ENCODE measurements at places on chromosomes 12 and 14. TPM values are rescaled to one million over a fixed set of nuclear protein-coding genes. Genes with fewer than 3 reads are reported as not detected.

DNA sequence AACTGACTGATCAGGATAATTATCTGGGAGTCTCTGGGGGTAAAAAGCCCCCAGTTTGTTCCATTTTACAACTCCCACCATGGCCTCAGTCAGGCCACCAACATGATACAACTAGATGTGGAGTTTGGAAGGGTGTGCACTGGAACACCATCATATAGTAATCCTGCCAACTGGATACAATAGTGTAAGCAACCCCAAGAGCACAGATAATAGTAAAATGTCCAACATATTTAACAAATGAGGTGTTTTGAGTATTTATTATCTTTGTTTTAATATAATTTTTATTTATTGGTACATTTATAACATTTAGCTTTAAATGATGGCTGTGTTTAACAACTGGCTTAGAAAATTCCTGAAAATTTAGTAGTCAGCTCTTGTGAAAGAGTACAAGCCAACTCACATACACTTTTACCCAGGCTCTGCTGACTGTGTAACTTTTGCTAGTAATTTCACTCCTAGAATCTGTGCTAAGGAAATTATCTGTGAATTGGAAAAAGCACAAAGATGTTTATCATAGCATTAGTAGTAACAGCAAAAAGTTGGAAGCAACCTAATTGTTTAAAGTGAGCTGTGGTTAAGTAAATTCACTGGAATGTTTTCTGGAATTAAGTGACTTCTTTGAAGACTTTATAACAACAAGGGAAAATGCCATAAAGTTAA is 196.8 kb downstream of the RAD51B start:
- peak; percentile 67 for DNase-seq

DNA sequence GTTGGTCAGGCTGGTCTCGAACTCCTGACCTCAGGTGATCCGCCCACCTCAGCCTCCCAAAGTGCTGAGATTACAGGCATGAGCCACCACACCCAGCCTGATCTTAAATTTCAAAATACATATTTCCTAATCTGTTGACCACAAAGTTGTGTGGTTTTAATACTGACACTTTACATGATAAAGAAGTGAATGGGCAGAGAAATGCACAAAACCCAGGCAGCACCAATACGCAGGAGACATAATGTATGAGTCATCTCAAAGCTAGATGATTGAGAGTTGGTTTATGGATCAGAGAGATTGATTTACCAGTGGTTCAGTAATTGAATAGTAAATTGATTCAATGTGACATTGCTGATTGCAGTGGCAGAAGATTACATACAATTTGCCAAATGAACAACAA is 19.2 kb upstream of the PPP2R5E start:
- peak; percentile 36 for DNase-seq

DNA sequence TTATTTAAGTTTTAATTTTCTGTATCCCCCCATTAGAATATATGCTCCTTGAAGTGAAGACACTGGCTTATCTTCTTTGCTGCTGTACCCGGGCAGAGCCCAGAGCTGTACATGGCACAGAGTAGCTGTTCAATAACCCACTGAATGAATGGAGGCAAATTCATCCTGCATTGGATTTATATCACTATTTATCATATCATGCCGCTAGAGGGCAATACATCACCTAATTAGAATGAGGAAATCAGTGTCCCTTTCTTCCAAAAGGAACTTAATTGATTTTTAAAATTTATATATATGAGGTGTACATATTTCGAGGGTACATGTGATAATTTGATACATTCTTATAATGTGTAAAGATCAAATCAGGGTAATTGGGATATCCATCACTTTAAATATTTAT is 89.2 kb upstream of the TMEM260 start:
- peak; percentile 37 for DNase-seq

DNA sequence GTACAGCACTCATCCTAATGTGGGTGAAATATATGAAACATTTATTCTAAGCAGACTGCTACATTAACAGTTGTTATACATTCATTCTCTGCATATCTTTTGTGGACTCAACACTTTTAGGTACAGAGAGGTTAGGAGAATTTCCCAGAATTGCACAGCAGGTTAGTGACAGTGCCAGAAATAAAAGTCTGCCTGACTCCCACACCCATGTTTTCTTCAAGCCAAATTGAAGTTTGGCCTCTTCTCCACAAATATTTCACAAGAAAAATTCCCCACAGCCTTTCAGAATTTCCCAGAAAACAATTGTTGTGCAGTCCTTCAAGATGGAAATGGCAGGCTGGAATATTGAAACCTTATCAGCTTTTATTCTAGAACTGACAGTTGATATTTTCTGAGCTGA is 464.8 kb downstream of the RAD51B start:
- DNase-seq, result no peak

GRCh38 chr12:6567112-6567670 is 900 bp downstream of the NOP2 start:
- no peak for DNase-seq

GRCh38 chr14:100641274-100641860 is 54.1 kb upstream of the BEGAIN start:
- no peak for DNase-seq

GRCh38 chr12:80373666-80374065 is 70.4 kb upstream of the PTPRQ start:
- DNase-seq, result peak; percentile 5

DNA sequence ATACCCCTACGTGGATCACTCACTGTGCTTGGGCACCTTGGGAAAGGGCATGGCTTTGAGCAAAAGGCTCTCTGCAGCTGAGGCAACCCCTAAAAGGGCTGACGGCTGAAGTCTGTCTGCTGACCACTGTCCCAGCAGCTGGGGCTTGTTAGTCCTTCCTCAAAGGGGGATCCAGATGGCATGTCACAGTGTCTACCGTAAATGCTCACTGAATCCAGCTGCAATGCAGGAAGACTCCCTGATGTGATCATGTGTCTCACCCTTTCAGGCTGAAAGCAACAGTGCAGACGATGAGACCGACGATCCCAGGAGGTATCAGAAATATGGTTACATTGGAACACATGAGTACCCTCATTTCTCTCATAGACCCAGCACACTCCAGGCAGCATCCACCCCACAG is 12.4 kb downstream of the OAS1 start:
- DNase-seq, result no peak

DNA sequence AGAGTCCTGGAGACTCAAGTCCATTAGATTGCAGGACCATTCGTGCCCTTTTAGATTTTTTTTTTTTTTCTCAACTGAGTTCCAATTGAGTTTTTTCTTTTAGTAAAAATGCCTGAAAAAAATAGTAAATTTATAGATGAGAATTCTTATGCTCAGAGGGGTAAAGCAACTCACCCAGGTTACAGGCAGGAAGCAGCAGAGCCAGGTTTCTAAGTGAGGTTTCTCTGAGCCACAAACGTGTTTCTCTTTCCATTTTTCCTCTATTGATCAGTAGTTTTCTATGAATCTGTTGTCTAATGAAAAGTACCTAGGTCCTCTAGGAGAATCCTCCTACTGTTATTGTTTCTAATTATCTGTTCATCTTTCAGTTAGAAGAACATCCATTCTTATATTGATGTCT is 66.4 kb upstream of the C12orf71 start:
- DNase-seq, result no peak

DNA sequence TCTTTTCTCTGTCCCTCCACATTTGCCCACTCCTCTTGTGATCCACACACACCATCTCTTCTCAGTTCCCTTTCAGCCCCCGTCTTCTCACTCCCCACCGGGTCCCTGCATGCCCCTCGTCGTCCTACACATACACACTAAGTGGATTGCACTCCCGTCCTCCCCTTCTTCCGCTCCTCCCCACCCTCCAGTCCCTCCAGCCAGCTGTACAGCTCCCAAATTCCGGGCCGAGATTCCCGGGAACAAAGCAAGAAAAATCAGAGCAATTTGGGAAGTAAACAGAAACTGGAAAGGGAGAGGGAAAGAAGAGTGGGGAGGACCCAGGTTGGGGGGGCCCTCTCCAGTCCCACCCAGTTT is 282 bp upstream of the IGFBP6 start:
- DNase-seq, result peak; percentile 26

DNA sequence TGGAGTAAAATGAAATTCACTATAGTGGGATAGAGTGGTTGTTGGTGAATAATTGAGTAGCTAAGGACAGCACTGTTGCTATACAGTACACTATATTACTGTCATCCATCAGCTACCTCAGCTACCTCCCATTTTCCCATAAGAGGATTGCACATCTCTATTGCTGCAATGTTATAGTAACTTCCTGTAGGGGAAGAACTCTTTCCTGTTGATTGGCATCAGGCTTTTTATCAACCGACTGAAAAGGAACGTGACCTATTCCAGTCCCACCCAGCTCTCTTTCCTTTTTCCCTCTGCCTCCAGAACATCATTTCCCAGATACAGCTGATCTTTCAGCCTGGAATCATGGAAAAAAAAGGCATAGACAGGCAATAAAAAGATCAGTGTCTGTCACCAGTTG is 117.4 kb downstream of the ADAMTS20 start:
- DNase-seq, result no peak

- no peak for DNase-seq
These were observed 253.4 kb upstream of the LRIG3 start for GRCh38 chr12:59173695-59174094.

GRCh38 chr14:61761557-61761956 is 663 bp upstream of the SNAPC1 start:
- no peak for DNase-seq

DNA sequence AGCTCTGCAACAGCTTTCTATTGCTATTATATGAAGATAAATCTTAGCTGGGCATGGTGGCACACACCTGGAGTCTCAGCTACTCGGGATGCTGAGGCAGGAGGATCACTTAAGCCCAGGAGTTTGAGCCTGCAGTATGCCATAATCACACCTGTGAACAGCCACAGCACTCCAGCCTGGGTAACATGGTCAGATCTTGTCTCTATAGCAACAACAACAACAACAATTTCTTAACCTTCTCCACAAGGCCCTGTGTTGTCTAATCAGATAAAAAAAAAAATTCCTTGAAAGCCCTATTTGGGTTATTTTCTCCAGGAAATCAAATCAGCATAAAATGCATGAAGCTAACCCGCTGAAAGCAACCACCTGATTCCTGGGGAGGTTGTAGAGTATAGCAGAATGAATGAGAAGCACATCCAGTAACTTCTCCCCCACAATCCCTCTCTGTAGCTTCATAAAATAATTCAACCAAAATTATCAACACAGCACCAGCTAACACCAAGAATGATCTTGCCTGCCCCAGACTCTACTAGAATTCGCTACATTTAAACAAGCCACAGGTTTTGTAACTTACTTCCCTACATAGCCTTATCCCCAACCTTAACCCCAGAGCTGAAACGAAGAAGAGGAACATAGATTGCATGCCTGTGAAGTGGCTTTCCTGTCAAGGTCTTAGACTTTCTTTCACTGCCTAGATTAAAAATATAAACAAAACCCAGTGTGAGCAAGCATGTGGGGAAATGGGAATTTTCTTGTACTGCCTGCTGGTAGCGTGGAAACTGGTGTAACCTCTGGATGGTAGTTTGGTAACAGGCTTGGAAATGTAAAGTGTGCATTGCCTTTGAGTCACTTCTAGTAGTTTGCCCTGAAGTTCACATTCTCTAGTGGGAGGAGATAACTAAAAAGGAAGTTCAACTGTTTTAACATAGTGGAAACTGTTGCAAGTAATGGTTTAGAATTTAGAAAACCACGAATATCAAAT is 6.0 kb upstream of the STK38L start:
- peak; percentile 32 for DNase-seq

DNA sequence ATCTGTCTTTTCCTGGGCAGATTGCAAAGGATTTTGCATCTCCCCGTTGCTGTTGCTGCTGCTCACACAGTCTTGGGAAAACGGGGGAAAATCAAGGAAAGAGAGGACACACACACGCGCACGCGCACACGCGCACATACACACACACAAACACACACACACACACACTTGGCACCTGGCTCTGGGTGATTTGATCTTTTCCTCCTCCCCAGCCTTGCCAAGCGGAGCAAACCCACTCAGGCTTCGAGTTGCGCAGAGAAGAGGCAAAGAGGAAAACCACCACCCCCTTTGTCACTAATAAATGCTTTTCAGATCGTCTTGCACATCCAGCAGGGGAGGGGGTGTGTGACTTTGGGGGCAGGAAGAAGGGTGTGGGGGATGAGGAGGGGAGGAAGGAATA is 965 bp upstream of the NOS1 start:
- no peak for DNase-seq

GRCh38 chr12:10068644-10069043 is 30.1 kb downstream of the CLEC1A start:
- peak; percentile 15 for DNase-seq

DNA sequence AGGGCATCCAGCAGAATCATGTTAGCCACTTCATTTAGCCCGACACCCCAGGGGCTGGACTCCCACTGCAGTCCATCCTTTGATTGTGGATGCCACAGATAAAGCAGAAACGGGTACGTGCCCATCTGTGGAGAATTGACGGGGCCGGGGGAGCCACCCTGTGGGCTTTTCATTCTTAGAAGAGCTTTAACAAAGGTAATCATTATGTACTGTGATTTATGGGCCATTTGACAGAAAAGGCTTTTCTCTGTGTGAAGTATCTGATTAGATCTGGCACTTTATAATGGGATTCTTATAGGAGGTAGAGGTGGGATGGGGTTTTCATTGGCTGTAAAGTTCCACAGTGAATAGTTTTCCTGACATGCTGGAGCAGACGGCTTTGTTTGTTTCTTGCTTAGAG is 40.4 kb downstream of the AACS start:
- no peak for DNase-seq

DNA sequence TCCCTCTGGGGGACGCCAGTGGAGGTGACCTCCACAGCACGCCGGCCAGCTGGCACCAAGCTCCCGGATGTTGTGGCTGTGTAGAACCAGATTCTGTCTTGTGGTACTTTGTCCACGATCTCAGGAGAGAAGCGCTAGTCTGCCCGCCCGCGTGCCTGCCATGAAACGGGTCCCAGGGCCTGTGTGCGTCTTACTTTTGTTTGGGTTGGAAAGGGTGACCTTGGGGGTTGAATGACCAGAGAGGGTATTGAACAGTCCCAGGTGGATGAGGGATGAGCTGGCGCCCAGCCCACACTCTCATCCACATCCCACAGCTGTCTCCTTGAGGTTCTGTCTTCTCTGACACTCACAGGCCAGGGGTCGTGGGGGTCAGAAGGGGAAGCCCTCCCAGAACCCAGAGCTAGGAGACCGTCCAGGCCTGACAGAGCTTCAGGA is 78.3 kb downstream of the WDR20 start:
- no peak for DNase-seq

The C14orf132 gene
- total RNA-seq, result 0.34 TPM

The PPP1R13B gene
- total RNA-seq, result 1.6 TPM

The SERPINA3 gene
- total RNA-seq, result 0.15 TPM

The NPAS3 gene
- 2.7 TPM for total RNA-seq

The RFLNA gene
- total RNA-seq, result 2.4 TPM

The CCDC85C gene
- total RNA-seq, result 12.8 TPM

The SPTB gene
- 0.86 TPM for total RNA-seq

The PTGER2 gene
- 0.54 TPM for total RNA-seq

The DLK1 gene
- not detected for total RNA-seq

The RPS6KL1 gene
- not detected for total RNA-seq

The CCDC198 gene
- not detected for total RNA-seq

The DHRS2 gene
- total RNA-seq, result 11.9 TPM

The MMP17 gene
- total RNA-seq, result 10.1 TPM

All from M059J (cell line).